ENCODE measurements at places on chromosomes 11 and 22.

- no peak for DNase-seq
Observed at GRCh38 chr11:111905411-111905810, 6.2 kb downstream of the CRYAB start.

- DNase-seq = no peak
Observed at GRCh38 chr11:95456714-95457491, 225.9 kb upstream of the SESN3 start.

DNA sequence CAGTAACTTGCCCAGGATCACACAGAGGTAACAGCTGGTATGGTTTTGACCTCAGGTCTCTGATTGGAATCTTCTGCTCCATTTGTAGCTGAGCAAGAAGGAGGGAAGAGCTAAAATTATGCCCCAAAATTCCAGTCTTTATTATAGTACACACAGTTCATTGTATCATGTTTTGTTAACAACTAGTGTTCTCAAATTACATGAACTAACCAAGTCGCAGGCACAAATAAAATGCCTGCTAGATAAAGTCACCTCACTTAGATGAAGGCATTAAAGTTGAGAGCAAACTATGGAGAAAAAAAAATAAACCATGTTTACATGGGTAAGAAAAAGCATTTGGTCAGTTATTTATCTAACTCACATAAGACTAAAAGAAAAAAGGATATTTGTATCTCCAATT lies 58.8 kb downstream of the PDGFD start:
- DNase-seq = no peak

GRCh38 chr11:79087961-79088318 lies 352.9 kb downstream of the TENM4 start:
- peak; percentile 70 for DNase-seq

DNA sequence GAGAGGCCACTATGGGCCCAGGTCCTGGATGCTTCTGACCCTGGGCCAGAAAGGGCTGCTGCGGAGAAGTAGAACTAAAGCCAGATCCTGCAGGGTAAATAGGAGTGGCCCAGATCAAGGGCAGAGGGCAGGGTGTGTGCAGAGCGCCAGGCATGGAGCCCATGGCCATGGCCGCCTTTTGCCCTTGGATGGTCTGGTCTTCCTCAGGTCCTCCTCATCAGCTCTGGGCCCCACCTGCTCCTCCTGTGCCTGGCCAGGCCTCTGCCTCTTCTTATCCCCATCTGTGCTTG lies 277.6 kb downstream of the BRD1 start:
- no peak for DNase-seq

DNA sequence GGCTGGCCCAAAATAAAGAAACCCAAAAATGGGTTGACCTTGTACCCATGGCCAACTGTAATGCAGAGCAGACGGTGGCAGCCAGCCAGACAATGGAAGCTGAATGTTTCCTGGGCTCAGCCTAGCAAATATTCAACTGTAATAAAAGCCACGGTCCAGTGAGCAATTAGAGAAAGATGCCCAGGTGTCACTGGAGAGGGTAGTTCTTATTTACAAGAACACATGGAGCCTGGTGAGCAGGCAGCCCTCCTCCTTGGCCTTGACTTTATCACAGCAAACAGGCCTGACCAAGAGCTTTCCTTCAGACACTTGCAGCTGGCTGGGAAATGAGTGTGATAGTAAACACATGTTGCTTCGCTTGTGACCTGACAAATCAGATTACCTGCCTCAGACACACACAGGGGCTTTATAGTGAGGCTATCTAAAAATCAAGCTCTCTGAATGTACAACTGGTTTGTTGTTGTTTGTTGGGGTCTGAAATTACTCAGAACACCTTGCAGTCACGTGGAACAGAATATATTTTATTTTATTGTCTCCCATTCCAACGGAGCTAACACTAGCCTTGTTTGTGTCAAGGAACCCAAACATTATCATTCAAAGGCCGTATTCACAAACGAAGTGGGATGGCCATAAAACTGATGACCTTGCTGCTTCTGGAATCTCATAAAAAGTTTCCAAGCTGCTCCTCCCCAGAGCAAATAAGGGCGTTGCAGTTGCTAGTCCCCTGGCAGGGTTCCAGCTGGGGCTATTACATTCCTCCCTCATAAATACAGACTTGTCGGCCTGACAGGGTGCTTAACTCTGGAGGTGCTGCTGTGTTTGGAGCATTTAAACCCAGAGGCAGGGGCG lies 161.1 kb downstream of the BBOX1 start:
- peak; percentile 73 for DNase-seq

- DNase-seq = no peak
Observed at GRCh38 chr11:2264366-2265053, 5.9 kb downstream of the ASCL2 start.

DNA sequence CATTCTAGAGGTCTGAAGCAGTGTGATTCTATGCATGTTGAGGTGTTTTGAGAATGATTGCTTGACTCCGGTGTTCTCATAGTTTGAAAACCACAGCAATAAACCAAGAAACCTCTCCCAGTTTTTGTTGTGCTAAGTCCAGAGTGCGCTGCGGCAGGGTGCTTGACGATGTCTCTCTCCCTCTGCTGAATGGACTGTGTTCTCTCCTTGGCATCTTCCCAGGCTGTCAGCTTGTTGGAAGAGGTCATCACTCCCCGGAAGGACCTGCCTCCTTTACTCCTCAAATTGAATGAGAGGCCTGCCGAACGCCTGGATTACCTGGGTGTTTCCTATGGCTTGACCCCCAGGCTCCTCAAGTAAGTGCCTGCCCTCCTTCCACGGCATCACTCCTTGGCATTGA lies 31.0 kb downstream of the NAT10 start:
- DNase-seq = no peak

- DNase-seq = no peak
Observed at GRCh38 chr11:94749369-94749768, 18.8 kb upstream of the AMOTL1 start.

DNA sequence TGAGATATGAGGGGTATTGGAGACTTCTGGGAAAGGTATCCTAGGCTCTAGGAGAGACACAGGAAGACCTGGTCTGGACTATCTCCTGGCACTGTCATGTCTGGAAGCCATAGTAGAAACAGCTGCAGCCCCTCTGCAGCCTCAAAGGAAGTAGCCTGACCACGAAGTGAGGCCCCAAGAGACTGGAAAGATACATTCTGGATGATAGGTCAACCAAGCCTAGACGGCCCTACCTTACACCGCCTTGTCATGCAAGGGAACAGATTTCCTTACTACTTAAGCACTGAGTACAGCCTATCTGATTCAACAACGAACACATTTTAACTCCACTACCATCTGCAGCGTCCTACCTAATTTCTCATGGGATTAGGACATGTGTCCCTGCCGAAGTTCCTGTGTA lies 31.1 kb downstream of the UQCR10 start:
- no peak for DNase-seq

DNA sequence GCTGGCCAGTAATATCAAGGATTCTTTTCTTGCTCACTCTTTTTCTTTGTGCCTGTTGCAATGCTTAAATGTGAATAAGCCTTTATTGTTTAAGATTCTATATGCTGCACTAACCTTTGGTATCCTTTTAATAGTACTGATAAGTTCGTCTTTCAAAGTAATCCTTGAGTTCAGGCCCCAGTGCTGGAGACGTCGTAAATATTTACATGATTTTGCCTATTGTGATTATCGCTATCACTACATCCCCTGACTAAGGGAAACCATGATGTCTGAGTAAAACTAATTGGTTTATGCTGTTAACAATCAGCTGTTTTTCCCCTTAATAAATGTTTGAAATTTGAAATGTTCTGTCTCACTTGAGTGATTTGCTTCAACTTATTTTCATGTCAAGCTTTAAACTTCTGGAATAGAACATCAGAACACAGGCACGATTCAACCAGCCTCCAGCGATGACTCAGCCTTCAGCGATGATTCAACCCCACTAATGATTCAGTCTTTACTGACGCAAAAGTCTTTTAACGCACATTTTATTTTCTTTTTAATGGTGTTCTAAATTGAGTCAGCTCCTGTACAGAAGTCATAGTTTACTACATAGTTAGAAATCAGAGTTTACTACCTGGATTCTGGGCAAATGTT lies 3.9 kb downstream of the HTATIP2 start:
- no peak for DNase-seq

GRCh38 chr11:120024046-120024445 lies 113.9 kb downstream of the TRIM29 start:
- DNase-seq = no peak

- no peak for DNase-seq
Observed at GRCh38 chr11:12376259-12377081, 901 bp upstream of the PARVA start.

- no peak for DNase-seq
Observed at GRCh38 chr11:65767406-65767805, 13.4 kb downstream of the AP5B1 start.

- DNase-seq = no peak
Observed at GRCh38 chr11:95571718-95572260, 217.8 kb downstream of the FAM76B start.

DNA sequence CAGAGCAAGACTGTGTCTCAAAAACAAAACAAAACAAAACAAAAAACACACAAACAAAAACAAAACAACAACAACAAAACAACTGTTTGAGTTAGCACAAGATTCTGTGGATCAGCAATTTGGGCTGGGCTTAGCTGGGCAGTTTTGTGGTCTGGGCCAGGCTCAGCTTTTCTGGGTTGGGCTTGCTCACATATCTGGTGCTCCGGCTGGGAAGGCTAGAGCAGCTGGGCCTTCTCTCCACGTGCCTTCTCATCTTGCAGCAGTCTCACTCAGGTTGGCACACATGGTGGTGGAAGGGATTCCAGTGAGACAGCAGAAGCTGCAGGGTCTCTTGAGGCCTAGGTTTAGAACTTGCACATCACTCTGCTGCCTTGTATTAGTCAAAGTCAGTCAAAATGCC lies 35.7 kb downstream of the EIF3F start:
- no peak for DNase-seq

- no peak for DNase-seq
Observed at GRCh38 chr11:16860617-16861016, 122.2 kb downstream of the C11orf58 start.

GRCh38 chr11:70473186-70473872 lies 75.0 kb downstream of the CTTN start:
- DNase-seq = no peak

- no peak for DNase-seq
Observed at GRCh38 chr11:95058621-95059020, 8.1 kb upstream of the SRSF8 start.

DNA sequence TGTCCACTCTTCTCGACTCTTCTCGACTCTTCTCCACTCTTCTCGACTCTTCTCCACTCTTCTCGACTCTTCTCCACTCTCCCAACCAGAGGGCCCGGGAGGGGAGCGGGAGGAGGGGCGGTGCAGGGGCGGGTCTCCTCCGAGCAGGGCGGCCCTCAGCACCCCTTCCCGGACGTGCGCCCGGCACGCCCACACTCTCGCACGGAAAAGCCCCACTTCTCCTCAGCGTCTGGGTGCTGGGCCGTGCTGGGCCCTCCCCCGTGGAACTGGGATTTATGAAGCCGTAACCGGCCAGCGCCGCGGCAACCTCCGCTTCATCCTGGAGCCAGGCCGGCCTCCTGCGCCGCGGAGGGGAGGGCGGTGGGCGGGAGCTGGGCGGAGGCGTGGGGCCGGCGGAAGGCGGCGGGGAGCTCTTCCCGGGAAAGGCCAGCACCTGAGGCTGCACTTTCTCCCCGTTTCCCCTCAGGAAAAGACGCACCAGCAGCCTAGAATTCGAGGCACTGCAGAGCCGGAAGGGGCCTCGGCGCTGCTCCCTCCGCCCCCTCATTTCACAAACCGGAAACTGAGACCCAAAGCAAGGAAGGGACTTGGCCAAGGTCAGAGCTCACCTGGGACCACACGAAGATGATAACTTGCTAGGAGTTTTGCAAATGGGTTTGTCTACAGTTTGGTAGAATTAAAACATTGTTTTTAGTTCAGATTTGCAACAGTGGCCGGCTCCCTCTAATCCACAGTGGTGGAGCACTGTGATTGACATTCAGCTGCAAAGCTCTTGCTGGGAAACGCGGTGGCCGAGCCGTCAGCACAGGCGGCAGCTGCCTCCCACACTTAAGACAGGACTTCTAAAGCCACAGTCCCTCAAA lies 31.6 kb upstream of the JAM3 start:
- peak; percentile 88 for DNase-seq

DNA sequence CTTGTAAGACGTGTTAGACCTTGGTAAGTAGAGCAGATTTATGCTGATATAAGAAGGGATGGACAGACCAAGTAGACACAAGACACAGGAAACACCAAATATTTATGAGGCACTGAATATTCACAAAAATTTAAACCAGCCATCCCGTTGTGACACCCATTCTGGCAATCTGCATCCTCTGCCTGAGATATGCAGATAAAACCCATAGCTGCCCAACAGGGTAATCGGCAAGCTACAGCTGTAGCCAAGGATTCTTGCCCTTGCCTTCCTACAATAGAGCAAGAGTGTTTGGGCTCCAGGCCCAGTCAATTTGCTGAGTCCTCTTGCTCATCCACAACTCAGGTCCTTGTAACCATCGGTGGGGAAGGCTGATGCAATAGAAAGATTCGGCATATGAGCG lies 18.5 kb upstream of the MPZL2 start:
- DNase-seq = no peak

DNA sequence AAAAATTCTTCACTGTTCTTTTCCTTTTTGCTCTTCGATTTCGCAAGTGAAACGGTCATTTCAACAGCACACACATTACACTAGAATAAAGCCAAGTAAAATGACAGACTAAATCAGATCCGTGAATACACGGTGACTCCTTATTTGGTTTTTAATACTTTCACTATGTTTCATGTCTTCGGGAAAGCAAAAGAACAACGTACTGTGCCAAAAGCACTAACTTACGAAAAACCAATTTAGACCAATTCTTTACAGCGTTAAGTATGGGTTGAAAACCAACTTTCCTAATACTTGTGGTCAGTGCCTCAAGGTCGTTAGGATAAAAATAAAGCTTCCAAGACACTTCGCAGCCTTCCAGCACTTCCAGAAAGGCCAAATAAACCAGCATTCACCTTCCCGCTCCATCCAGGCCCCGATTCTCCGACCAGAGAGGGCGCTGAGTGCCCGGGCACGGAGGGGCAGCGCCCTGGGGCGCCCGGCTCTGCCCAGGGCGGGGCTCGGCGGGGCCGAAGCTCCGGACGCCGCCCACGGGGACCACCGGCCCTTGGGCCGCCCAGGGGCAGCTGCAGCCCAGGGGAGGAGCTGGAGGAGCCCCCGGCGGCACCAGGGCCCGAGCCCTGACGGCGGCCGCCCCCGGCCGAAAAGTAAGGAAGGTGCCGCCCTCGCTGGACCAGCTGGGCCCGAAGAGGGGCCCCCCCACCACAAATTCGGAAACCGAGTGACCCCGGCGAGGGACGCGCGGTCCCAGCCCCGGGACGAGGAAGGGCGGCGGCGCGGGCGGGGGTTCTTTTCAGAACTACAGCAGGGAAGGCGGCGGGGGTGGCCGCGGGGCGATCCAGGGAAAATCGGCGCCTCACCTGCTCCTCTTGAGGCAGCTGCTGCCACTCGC lies 499 bp downstream of the ATL3 start:
- DNase-seq = peak; percentile 77

Measured in right kidney (tissue), 9 donors.